CD4-positive, alpha-beta T cell treated with Interleukin-4 for 1 hour (primary cell): ENCODE measurements at places on chromosomes 5 and 9.

DNA sequence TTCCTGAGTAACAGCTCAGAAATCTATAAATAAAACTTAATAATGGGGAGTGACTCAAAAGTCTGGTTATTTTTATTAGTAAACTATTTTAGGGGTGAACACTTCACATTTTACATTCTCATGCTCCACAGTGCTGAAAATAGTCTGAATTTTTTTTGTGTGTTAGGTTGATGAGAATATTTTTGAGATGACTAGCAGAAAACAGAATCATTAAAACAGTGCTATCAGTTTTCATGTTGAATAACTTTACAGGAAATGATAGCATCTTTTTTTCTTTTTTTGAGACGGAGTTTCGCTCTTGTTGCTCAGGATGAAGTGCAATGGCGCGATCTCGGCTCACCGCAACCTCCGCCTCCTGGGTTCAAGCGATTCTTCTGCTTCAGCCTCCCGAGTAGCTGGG, 60.3 kb downstream of the TMC1 start:
- DNase-seq = no peak

- DNase-seq = no peak
These were observed 35.1 kb upstream of the SIMC1 start for GRCh38 chr5:176203086-176203485.

DNA sequence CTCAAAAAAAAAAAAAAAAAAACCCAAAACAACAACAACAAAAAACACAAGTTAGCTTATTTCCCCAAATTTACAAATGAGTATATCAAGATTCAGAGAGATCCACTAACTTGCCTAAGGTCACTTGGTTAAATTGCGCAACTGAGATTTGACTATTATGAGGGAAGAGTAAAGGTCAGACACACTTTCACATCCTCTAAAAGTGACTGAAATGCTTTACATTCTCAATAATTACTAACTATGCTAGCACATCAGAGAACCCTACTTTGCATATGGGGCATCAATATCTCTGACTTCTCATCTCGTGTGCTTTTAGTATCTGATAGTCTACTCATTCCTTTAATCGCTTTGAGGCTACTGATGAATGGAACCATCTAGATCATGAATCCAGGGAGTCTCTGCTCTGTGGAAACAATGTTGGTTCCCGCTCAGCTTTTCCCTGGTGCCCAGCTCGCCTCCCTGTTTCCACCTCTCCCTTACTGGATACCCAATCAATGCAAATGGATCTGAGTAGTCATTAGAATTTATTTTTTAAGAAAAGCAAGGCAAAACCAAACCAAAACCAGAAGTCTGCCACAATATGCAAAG, 182.1 kb upstream of the TRIM32 start:
- DNase-seq = peak; percentile 1

DNA sequence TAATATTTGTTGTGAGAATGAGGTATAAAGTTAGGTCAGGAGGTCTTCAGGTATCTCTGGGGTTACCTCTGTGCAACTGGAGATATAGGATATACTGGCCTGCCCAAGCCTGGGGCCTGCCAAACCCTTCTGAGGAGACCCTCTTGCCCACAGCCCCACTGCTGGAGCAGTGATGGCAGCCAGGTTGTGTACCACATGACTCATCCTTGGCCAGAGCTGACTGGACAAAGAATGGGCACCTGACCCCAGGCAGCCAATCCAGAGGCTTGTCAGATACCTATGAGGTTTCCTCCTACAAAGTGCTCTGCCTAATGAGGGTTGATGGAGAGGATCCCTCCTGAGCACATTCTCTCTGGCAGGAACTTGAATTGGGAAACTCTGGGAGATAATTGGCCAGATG, 56.1 kb upstream of the TBC1D2 start:
- DNase-seq = no peak

GRCh38 chr9:79284081-79284480, 287.7 kb upstream of the TLE4 start:
- no peak for DNase-seq
